ENCODE measurements at places on chromosomes 6 and 20.

DNA sequence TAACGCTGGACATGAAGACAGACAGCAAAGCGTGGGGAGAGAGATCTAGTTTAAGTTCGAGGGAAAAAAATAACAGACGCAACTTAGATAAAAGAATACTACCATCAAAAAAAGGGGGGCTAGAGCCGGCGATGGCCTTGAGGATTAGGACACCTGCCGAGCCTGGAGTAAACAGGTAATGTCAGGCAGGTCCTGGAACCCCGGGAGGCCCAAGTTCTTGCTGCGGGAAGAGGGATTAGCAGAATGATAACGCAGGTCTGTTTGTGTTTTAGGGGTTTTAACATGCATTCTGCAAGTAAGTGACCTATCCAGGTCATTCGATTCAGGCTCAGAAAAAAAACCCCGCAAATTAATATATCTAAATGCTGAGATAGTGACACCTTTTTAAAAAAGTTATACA, 754 bp upstream of the TMEM170B start:
- no peak for DNase-seq

DNA sequence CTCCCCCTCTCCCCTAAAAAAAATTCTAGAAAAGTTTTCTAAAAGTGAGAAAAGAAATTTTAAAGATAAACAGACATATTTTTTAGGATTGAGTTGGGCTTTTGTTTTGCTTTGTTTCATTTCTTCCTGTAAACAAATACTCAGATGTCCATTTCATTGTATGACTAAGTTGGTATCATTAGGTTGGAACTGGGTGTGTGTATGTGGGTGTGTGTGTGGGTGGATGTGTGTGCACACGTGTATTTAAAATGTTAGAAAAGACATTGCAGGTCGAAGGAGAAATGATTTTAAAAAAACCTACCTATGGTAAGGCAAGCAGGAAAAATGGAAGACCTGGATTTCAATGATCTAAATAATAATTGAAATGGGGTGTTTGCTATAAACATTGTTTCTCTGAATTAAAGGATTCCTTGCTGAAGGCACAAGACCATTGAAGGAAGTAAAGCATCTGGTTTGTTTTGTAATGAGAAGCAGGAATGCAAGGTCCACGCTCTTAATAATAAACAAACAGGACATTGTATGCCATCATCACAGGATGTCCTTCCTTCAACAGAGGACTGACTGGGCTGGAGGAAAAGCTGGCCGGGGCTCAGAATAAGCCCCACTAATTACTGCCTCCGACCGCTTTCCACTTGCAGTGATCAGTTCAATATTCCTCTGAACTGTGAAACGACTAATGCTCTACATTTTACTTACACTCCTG, 996 bp upstream of the PRDM1 start:
- DNase-seq = no peak

DNA sequence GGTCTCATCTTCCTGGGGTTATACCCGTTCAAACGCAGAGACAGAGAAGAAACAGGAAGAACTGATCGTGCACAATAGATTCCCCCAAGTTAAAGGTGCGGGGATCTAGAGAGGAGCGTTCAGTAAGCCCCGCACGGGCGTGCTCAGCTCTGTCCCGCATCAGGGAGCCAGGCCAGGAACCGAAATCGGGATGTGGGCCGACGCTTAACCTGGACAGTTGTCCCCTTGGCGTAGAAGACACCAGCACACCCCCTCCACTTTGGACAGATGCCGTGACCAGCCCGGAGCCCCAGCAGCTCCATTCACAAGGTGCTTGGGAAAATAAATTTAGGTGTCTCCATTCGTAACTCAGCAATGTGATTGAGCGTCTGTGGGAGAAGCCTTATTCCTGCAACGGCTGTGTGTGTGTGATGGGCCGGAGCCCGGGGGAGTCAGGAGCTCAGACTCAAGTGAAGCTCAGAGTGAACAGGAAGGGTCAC, 24.0 kb upstream of the GATA5 start:
- no peak for DNase-seq

DNA sequence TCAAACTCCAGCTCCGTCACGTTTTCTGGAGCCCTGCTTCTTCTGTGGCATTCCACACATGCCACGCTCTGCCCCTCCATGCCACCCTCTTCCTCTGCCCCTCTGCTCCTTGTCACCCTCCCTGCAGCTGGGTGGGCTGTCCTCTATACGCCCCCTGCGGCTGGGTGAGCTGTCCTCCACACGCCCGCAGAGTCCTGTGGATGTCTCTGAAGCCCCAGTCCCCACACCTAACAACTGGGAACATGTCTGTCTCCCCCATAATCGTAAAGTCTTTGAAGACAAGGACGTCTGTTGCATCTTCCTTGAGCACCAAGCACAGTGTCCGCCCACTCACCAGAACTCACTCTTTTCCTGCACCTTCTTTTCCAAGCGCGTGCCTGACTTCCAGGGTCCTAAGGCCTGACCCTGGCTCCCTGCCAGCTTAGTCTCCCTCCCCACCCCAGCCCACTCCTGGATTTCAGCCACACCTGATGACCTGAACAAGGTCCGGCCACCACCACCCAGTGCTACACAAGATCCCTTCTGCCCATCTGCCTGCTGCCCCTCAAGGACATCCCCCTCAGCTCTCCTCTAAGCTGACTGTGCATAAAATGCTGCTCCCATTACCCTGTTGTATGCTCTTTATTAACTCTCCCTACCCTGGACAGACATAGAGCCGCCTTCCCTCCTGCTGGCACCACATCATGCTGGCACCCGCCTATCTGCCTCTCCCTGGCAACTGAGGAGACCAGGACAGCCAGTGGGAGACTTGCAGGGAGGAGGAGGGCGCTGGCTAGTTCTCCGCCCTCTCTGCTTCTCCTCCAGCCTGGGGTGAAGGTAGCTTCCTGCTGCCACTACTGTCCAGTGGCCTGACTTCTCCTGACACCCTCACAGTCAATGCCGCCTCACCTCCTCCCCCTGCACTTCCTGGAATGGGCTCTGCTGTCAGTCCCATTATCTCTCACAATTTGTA, 10.7 kb upstream of the PRR18 start:
- no peak for DNase-seq

DNA sequence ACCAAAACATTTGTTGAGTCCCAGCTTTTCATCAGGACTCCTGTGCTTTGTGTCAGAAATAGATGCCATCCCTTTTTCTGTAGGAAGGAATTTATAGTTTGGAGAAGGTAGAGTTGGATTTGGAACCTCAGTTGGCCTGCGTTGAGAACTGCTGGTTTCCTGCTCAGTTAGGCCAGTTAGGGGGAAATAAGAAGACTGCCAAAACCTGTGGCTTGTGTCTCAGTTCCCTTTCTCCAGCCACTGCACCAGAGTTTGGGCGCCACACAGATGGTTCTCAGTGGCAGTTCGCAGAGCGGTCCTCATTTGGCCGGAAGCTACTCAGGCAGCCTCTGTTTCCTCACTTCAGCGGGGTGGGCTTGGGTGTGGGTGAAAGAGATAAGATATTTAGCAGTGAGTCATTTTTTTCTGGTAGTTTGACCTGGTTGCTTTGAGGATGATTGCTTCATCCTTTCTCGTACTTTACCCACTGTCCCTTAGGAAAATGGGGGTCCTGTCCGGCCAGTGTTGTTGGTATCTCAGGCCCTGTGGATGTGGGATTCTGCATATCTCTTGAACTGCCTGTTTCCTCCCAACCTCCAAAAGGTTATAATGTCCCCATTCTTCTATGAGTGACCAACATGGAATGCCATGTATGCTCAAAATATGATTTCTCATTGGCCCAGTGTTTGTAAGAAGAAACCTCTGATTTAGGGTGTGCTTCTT, 53.7 kb downstream of the JARID2 start:
- peak; percentile 28 for DNase-seq

GRCh38 chr20:25275813-25276532, 28.1 kb downstream of the PYGB start:
- DNase-seq = no peak

DNA sequence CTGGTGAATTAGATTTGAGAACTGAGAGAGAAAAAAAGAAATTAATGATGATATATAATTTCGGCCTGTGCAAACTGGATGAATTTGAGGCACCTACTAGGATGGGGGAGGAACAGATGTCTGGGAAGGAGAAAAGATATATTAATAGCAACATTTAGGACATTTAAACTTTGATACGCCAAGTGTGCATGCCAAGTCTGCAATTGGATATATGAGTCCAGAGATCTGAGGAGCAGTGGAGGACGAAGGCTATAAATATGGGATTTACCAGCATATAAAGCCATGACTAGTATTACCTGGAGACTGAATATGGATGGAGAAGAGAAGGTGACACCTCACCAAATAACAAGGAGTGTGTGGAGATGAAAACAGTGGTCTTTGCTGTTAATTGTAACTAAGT, 272.6 kb upstream of the HSF2 start:
- DNase-seq = no peak

GRCh38 chr6:31386099-31386498, 17.3 kb upstream of the MICA start:
- no peak for DNase-seq

DNA sequence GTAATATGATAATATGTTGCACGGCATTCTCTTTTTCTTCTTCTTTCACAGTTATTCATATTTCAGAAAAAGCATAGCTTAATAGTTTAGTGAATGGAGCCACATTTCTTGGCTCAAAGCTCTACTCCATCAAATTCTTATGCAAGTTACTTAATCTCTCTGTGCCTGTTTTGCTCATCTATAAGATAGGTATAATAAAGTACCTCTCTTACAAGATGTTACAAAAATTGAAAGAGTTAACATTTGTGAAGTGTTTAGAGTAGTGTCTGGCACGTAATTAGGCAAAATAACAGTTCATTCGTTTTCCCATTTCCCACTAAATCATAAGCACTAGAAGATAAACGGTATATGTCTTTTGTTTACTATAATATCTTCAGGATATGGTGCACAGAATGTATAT, 1304.4 kb upstream of the EYS start:
- no peak for DNase-seq

- DNase-seq = no peak
Measured at GRCh38 chr6:136306466-136306865, 16.8 kb upstream of the BCLAF1 start.

- no peak for DNase-seq
Measured at GRCh38 chr6:108163267-108163643, 2.6 kb upstream of the NR2E1 start.

GRCh38 chr20:59784365-59784764, 149.1 kb downstream of the SYCP2 start:
- DNase-seq = no peak

- no peak for DNase-seq
Measured at GRCh38 chr6:166237617-166238016, 70.0 kb upstream of the TBXT start.

GRCh38 chr20:7586481-7586880, 353.8 kb downstream of the HAO1 start:
- no peak for DNase-seq

- DNase-seq = no peak
Measured at GRCh38 chr6:56091159-56091869, 156.1 kb downstream of the COL21A1 start.

DNA sequence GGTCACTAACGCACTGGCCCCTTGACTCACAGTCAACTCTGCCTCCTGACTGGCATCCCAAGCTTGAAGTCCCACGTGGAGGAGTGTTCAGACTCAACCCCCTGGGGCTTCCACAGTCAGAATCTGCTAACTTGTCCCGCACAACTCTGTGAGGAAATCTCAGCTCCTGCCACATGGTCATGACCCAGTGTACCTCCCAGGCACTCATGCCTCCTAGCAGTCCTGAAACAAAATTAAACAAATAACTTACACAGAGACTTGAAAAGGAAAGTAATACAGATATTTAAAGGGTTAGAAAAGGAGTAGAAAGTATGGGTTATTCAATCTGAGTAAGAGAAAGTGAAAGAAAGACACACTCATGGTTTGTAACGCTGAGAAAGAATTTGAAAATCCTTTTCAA, 134.9 kb downstream of the GMDS start:
- DNase-seq = no peak

GRCh38 chr6:100126790-100127484, 132.9 kb upstream of the MCHR2 start:
- no peak for DNase-seq

- no peak for DNase-seq
Measured at GRCh38 chr6:145241039-145241438, 494.3 kb downstream of the EPM2A start.

DNA sequence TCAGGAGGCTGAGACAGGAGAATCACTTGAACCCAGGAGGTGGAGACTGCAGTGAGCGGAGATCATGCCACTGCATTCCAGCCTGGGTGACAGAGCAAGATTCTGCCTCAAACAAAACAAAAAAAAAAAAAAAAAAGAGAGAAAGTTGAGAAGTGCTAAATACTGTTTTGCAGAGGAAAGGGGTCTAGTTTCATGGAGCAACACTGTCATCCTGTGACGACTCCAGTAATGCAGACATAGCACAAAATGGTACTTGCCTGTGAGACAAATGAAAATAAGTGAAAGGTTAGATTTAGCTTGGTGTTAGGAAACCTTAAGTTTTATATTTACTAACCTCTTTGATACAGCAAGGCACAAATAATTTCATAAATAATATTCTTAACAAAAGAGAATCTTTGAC, 29.7 kb downstream of the CEP162 start:
- no peak for DNase-seq

GRCh38 chr6:43972913-43973300, 154.3 kb downstream of the MRPL14 start:
- DNase-seq = no peak

- DNase-seq = no peak
Measured at GRCh38 chr6:87637106-87637505, 47.2 kb downstream of the ORC3 start.

DNA sequence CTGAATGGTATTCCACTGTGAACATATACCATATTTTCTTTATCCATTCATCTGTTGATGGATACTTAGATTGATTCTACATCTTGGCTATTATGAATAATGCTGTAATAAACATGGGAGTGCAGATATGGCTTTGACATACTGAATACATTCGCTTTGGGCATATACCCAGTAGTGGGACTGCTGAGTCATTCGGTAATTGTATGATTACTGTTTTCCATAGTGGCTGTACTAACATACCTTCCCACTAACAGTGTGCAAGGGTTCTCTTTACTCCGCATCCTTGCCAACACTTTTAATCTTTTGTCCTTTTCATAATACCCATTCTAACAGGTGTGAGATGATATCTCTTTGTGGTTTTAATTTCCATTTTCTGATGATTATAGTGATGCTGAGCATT, 98.2 kb upstream of the ESR1 start:
- no peak for DNase-seq

DNA sequence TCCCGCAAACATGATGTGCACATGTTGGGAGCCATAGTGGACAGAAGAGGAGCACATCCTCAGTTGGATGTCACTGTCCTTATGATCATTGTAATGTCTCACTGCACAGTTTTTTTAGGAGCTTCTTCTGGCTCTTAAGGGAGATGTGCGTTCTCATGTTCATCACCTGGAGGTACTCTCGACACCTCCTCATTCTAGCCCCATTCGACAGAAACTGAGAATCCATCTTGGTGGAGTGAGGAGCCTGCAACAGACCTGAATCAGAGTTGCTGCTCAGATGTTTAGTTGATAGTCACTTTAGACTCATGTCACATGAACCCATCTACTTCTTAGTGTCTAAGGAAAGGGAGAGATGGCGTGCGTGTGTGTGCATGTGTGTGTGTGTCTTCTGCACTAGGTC, 2.3 kb upstream of the BMP6 start:
- DNase-seq = no peak

- no peak for DNase-seq
Measured at GRCh38 chr6:2072453-2072852, 173.0 kb downstream of the GMDS start.

- no peak for DNase-seq
Measured at GRCh38 chr6:33298773-33299236, at the start of gene RGL2. Gene RGL2 (minus strand): TSS chr6:33298942. CDS start chr6:33298610, 332 bp downstream.

- no peak for DNase-seq
Measured at GRCh38 chr6:4705809-4706208, 70.4 kb upstream of the CDYL start.

Data from stimulated activated CD8-positive, alpha-beta memory T cell treated with anti-CD3 and anti-CD28 coated beads, Interleukin-12 subunit alpha, Interleukin-12 subunit beta, amount 100 ng/mL, for 1 hour (primary cell).